Activated CD4-positive, alpha-beta T cell treated with anti-CD3 and anti-CD28 coated beads for 36 hours (primary cell): ENCODE measurements at places on chromosomes 2 and 18. TPM values are rescaled to one million over a fixed set of nuclear protein-coding genes. Genes with fewer than 3 reads are reported as not detected.
A peak's percentile ranks its signal among the peaks of the same experiment; 100 is the strongest.

The TEKT4 gene
- total RNA-seq: not detected

The XDH gene
- 0.11 TPM for total RNA-seq

- no peak for DNase-seq
Observed at GRCh38 chr18:52544086-52544485, 204.1 kb downstream of the DCC start.

GRCh38 chr2:121273116-121273515, 11.9 kb downstream of the TFCP2L1 start:
- no peak for DNase-seq

- DNase-seq: no peak
Observed at GRCh38 chr2:147499785-147500184, 345.0 kb upstream of the ACVR2A start.

- DNase-seq: no peak
Observed at GRCh38 chr2:38806733-38807059, 28.7 kb downstream of the GEMIN6 start.

DNA sequence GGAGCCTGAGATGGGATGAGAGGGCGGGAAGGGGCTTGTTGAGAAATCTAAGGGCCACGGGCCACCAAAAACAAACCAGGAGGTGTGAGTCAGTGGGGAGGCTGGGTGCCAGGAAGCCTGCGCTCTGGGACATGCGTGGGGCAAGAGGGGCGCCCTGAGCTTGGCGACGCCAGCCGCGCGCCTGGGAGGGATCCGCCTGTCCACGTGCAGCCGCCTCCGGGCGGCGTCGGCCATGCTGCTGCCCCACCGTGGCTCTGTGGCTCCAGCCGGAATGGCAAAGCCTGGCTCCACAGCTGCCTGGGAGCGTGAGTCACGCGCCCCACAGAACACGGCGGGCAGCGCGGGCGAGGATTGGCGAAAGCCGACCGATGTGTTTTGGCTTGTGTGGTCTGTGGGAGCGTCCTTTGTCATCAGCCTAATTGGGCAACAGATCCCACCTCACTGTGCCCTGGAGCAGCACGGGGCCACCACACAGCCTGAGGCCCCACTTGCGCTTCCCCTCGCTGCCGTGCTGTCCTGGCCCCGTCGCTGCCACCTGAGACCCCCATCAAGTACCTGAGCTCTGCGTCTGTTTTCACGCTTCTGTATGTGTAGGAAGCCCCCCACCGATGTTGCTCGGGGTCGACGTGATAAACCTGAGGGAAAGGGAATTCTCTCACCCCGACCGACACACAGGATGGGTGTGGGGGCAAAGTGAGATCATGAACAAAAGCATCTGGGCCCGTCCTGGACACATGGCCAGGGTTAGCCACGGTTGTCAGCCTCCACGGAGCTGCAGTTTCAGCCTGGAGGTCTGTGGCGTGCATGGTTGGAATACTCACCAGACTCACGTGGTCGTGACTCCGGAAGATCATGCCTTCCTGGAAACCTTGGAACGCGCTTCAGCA, 80.5 kb downstream of the NFATC1 start:
- no peak for DNase-seq

DNA sequence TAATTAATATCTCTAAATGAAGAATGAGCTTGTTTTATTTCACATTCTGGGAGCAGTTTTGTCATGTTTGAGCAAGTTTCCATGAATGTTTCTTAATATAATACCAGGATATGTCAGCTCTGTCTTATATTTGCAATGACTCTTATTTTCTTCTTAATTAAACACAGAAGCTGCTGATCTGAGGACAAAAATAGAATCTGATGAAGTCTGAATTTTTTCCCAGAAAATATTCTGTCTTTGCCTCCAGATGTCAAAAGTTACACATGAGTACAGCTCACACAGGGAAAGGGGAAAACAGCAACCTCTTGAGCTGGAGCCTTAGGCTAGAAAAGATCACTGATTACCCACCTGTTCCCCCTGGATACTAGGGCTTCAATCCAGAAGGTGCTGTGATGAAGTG, 606.6 kb upstream of the SYT4 start:
- DNase-seq: no peak

- DNase-seq: peak; percentile 50
Observed at GRCh38 chr2:157302492-157303099, 23.0 kb downstream of the ERMN start.

GRCh38 chr2:176461809-176462670, 192.8 kb downstream of the MTX2 start:
- no peak for DNase-seq

DNA sequence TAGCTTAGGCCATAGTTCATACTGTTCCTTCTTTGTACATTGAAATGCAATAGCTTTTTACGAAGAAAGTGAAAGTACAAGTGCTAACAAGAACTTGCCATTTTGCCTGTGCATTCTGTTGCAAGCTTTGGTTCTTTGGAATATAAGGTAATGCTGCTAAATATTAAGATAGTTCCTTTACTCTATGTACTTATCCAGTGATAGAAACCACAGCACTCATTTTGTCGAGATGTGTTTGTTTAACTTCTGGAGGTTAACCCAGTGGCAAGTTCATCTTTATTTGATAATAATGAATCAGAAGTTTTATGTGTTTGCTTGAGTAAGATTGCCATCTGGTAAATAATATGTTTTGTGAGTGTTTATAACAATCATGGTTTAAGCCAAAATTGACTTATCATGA, 373.1 kb upstream of the FANCL start:
- no peak for DNase-seq

GRCh38 chr2:85698880-85699254, 4.7 kb downstream of the GNLY start:
- DNase-seq: no peak

DNA sequence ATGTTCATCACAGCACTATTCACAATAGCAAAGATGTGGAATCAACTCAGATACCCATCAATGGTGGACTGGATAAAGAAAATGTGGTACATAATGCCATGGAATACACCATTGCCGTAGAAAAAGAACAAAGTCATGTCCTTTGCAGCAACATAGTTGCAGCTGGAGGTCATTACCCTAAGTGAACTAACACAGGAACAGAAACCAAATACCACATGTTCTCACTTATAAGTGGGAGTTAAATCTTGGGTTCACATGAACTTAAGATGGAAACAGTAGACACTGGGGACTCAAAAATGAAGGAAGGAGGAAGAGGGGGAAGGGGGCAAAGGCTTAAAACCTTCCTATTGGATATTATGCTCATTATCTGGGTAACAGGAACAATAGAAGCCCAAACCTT, 228.1 kb upstream of the RAB6C start:
- no peak for DNase-seq

- DNase-seq: no peak
Observed at GRCh38 chr2:158994920-158995676, 26.7 kb downstream of the TANC1 start.
